ENCODE measurements at places on chromosomes 1 and 21.

DNA sequence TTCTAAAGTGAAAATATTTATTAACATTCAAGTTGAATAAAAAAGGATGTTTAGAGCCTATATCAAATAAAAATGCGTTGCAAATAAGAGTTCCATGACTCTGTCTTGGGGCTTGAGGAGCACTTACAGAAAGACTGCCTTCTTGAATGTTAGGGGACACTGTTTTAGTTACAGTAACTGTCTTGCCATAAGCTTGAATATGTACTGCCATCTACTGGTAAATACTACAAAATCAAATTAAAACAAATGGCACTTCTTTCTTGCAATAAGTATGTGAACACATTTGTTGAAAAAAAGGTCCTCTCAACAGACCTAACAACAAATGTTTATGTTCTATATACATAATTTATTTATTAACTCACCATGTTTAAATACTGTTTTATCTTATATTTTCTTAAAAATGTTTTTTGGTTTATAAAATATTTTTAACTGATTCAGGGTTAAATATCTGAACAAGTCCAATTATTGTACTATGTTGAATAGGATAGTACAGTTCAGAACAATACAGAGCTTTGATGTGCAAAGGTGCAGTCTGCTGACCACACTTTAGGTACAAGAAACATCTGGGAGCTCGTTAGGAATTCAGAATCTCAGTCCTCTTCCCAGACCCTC, 199.5 kb downstream of the LRRIQ3 start:
- no peak for DNase-seq

DNA sequence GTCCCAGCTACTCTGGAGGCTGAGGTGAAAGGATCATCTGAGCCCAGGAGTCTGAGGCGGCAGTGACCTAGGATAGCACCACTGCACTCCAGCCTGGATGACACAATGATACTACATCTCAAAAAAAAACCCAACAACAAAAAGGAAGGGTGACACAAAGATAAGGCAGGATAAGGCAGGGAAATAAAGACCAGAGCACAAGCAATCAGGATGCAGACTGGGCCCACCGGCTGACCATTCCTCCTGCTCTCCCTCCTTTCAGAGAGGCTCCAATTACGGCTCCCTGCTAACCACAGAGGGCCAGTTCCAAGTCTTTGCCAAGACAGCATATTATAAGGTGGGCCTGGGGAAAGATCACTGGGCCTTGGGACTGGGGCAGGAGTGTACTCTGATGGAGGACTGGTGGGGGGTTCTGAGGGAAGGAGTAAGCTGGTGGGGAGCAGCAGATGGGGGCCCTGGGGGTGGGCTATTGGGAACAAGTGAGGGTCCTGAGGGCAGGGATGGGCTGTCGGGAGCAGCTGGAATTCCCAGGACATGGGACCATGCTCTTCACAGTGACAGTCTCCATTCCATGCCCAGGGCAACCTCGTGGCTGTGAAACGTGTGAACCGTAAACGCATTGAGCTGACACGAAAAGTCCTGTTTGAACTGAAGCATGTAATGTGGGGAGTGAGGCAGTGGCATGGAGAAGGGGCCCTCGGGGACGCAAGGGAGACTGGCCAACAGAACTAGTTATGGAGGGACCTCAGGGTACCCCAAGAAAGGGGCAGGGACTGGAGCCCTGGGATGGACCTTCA, 7.3 kb downstream of the NPR1 start:
- DNase-seq, result no peak

DNA sequence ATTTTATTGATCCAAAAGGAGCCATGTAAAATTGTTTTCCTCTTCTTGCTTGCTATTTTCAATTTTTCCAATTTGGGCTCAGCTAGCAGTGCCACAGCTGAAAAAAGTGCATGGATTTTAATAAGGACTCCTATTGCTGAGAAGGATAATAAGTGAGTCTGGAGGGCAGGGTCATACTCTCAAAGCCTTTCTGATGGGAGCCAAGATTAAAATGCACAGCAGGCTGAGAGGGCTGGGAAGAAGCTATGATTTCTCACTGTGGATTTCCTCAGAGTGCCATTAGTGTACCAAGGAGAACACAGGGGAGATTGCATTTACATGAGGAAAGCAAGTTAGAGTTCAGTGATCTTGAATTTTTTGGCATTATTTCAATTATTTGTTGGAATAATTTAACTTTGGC, 261.3 kb downstream of the ST6GALNAC3 start:
- no peak for DNase-seq

DNA sequence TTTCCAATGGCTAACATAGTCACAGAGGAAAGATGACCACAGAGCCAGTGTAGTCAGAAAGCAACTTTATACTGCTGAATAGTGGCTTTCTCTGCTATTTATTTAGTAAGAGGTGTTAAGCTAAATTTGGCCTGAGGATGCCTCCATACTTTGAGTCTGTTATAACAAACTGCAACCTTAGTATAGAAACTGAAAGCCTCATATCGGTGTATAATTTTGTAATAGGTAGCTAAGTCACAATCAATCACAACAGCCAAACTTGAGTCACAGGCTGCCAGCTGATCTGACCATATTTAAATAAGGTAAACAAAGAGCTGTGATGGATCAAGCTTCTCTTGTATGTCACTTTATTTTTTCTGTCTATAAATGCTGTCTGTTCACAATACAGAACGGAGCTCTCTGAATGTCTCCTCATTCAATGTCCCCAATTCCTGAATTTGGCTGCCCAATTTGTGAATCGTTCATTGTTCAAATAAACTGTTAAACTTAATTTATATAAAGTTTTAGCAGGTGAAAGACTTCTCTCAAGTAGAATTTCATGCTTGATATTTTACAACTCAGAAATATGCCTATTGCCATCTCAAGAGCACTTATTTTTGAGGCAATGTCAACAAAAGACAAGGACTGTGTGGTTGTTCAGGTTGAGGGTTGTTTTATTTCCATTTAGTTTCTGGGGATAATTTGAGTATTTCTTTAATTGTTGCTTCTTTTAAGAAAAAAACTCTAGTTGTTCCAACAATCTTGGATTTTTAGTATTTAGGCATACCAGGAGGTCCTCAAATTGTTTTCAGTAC, 339.7 kb upstream of the B3GALT2 start:
- DNase-seq, result no peak

- DNase-seq, result no peak
These were observed 989.0 kb downstream of the PLA2G4A start for GRCh38 chr1:187817782-187818181.

- no peak for DNase-seq
These were observed 434.8 kb downstream of the SETD4 start for GRCh38 chr21:35625576-35625975.

GRCh38 chr1:229897501-229897900, 169.5 kb upstream of the GALNT2 start:
- no peak for DNase-seq

- no peak for DNase-seq
These were observed 120.5 kb downstream of the IER5 start for GRCh38 chr1:181208967-181209366.

DNA sequence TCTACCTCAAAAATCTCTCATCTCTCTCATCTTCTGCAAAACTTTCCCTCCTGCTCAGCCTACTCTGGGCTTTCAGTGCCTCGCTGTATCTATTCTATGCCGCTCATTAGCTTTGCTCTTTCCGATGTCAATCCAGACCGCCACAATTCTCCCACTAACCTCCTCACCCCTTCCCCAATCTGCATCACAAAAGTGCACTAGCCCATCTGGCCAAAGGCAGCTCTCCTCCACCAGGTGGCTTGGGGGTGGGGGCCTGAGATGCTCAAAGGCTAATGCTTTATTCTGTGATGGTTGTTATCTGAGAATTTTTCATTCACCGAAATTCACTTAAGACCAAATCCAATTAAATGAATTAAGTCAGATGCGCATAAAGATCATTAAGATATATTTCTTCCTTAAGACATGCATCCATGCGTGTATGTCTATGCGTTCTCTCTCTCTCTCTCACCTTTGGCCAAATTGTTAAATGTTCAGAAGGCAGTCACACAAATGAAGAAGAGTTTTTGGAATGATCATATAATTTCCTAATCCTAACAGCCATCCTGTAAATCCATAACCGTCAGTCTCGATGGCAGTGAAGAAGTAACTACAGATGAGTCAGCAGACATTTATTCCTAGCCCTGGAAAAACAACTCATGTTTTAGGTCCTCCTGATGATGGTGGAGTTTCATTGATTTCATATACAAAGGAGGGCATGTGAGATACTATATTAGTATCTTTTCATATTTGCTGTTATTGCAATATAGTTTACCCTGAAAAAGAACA, 111.3 kb downstream of the C1orf21 start:
- DNase-seq, result no peak

DNA sequence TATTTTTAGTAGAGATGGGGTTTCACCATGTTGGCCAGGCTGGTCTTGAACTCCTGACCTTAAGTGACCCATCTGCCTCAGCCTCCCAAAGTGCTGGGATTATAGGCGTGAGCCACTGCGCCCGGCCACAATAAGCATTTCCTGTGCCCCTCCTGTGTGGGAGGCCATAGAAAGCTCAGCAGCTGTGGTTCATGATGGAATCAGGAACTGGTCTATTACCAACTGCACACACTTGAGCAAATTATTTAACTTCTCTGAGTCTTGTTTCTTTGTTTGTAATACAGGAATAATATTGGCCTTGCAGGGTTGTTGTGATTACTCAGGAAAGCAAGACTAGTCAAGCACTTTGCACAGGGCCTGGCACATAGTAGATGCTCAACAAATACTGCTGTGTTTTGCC, 15.0 kb downstream of the RHBG start:
- DNase-seq, result no peak

DNA sequence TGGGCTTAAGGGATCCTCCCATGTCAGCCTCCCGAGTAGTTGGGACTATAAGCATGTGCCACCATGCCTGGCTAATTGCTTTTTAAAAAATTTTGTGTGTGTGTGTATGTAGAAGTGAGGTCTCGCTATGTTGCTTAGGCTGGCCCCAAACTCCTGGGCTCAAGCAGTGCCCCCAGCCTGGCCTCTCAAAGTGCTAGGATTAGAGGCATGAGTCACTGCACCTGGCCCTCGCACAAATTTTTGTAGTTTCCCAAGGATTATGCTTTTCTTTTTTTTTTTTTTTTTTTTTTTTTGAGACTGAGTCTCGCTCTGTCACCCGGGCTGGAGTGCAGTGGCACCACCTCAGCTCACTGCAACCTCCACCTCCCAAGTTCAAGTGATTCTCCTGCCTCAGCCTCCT, 144.4 kb upstream of the HNRNPU start:
- no peak for DNase-seq

DNA sequence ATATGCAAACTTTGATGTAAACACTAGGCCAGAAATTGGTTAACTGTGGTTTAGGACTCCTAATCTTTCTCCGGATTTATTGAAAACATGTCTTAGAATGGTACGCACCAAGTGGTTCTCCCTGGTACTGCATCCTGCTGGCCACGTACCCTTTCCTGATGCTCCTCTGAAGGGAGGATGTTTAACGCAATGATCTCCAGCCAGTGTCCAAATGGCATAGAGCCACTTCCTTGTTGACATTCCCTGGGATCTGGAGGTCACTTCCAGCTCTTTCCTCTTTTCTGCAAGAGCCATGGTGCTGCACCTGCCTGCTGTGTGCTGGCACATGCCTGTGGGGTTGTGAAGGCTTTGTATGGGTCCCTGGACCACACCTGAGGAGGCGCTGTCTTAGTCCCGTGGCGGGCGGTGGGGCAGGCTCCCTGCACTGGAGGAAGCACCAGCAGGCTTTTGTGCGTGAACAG, 53.9 kb downstream of the GALNT2 start:
- no peak for DNase-seq

DNA sequence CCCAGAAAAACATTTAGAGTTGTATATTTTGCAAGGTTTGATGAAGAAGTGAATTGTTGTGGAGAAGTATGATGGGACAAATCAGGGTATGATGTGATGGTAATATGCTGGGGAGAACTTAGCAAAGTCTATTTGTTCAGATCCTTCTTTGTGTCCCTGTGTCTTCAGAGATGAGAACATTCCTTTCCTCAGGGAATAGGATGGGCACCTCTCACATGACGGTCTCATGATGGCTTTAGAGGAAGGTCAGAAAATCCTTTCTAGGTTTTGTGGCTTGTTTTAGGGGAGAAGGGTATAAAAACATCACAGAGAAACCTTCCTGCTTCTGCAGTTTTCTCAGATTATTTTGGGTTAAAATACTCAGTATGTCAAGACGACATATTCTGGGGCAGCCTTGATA, 171.3 kb upstream of the NRIP1 start:
- DNase-seq, result no peak

- no peak for DNase-seq
These were observed 68.2 kb downstream of the PSMG1 start for GRCh38 chr21:39114871-39115575.

DNA sequence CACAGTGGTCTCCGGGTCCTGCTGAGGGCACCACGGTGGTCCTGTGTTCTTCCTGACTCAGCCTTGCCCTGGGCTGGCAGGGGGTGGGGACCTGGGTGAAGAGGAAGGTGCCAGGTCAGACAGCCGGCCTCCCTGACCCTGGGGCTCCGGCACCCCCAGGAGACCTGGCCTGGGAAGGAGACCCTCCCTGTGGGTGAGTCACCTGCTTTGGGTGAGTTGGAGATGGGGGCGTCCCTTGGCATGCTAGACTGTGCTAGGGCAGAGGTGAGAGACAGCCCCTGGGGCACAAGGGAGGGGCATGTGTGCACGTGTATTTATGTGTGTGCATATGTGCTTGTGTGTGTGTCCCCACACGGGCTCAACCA, 23.4 kb downstream of the SPSB1 start:
- no peak for DNase-seq

DNA sequence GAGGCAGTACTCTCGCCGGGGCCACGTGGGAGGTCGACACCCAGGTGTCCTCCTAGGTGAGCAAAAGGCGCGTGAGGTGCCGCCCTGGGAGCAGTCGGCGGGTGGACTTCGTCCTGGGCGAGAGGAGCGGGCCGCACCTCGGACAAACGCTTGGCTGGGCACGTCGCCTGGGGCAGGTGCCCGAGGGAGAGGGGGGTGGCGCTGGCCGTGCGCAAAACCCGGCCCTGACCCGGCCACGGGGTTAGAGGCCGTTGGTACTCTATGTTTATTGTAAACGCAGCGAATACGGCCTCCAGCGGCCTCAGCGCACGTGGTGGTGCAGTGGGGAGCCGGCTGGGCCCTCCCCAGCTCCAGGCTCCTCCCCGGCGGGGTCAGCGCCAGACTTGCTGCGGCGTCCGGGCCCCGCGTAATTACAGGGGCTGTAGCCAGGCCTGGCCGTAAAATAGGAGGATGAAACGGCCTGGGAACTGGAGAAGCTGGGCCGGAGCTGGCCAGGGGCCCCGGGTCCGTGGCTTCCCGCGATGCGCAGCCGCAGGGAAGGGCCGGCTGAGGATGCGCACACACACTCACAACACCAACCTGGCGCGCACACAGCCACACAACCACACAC, 1.6 kb upstream of the EFNA1 start:
- no peak for DNase-seq
